ENCODE measurements at places on chromosomes 13 and 19.

DNA sequence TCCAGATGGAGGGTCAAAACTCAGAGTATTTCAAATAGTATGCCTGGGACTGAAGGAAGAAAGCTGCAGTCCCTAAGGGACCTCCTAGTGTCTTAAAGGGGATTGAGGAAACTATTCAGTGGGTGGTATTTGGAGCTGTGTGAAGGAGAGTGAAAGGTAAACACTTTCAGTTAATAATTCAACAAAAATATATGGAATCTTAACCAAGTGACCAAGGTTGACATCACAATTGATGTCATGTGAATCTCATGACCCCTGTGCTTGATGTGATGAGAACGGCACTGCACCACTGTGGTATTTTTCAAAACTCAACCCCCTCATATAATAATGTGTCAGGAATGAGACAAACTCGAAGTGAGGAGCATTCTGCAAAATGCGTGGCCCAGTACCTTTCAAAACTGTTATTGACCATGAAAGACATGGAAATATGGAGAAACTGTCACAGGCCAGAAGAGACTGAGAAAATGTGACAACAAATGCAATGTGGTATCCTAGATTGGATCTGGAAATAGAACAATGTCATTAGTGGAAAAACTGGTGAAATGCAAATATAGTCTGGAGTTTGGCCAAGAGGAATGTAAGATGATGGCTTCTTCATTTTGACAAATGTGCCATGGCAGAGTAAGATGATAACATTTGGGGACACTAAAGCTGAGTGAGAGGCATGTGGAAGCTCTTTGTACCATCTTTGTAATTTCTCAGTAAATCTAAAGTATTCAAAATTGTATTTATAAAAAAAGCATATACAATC is 553.9 kb downstream of the RFC3 start:
- DNase-seq: no peak

DNA sequence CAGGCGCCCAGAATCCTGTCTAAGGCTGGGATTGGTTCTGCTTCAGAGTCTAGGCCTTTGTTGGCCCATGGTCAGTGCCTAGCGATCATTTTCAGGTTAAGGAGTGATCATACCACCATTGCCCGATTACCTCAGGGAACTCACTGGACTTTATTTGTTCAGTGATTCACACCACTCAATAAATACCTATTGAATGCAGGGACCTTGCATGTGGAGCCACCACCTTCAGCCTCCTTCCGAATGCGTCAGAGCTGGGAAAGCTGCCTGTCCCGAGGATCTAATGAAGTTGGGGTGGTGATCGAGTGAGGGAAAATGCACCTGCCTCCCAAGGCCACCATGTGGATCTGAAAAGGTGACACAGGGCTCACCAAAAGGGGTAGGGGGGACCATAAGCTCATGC is 40.0 kb upstream of the POU2F2 start:
- DNase-seq: no peak

DNA sequence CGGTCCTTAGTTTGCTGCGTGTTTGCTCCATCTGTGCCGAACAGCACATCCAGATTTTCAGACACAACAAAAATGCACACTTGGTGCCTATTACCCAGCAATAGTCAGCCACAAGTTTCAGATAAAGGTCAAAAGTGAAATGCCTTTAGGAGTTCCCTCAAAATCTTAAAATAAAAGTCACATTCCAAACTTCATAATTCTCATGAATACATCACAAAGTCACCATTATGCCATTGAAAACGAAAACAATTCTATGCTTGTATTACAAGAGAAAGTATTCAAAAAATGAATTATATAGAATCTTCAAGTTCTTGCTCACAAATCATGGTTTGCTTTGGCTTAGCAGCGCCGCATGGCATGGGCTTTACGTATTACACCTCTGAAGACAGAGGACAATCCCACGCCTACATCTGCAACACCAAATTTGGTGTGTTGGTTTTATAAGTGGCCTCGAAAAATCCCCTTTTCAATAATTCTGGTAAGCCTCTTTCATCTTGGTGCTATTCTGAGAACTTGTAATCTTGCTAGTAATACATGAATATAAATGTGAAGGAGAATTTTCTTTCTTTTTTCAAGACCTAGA is 26.6 kb downstream of the COL4A1 start:
- DNase-seq: no peak

DNA sequence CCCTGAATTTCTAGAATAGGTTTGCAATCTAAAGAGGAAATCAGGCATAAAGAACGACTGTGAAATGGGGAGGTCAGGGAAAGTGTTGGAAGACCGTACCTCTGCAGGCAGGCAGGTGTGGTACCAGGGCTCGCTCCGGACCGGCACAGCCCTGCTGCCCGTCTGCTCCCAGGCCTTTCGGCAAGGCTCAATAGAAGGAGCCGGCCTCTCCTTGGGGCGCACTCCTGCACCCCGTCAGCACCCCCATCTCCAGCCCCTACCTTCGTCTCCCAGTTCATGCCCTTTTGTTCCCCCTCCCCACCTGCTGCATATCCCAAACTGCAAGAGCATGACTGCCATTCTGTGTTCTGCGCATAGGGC is 139.8 kb upstream of the SOX1 start:
- no peak for DNase-seq

GRCh38 chr19:58330458-58330857 is 3.7 kb downstream of the ZSCAN22 start:
- no peak for DNase-seq

GRCh38 chr13:42561752-42562467 is 12.0 kb upstream of the TNFSF11 start:
- DNase-seq: no peak

DNA sequence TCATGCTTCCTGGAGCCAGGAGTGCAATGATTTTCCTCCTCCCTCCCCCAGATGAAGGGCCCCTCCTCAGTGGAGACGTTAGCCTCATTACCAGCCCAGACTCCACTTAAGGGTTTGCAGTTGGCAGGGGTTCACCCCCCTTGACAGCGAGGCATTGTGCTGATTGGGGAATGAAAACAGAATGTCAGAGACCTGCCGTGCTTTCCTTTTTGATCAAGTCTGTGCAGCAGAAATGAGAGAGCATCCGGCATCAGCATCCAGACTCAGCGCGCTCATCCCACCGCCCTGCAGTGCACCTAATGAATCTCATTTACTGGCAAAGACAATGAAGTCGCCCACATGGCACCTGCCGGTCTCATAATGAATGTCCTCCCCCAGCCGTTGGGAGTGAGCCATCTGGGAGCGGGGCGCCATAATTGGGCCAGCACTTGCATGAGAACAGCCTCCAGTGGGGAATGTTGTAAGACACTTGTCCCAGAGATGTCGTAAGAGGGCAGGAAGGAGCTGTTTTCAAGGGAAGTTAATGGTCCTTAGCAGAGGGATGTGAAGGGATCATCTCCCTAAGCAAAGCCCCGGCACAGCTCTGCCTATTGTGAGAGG is 98.3 kb upstream of the UQCRFS1 start:
- DNase-seq: no peak

GRCh38 chr19:48271531-48272151 is 1.8 kb downstream of the ZNF114 start:
- no peak for DNase-seq

GRCh38 chr19:4338441-4339355 is at the start of gene STAP2:
STAP2 (minus strand) TSS chr19:4338827; CDS start chr19:4338753, 74 bp downstream.
- no peak for DNase-seq

DNA sequence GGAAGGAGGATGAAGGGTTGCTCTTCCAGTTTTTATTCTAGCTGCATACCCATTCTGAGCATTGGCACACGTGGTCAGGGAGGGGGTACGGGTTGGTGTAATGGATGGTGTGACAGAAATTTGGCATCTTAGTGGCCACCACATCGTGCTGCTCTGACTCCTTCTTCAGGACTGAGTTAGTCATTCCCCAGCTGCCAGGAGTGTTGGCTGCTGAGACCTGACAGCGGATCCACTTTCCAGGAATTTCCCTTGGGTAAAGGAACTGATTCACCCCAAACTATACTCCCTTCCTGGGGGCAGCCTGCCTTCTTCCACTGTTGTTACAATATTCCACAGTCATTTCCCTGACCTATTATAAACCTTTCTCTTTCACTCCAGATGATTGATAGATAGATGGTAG is 595.5 kb upstream of the KLHL1 start:
- DNase-seq: no peak

DNA sequence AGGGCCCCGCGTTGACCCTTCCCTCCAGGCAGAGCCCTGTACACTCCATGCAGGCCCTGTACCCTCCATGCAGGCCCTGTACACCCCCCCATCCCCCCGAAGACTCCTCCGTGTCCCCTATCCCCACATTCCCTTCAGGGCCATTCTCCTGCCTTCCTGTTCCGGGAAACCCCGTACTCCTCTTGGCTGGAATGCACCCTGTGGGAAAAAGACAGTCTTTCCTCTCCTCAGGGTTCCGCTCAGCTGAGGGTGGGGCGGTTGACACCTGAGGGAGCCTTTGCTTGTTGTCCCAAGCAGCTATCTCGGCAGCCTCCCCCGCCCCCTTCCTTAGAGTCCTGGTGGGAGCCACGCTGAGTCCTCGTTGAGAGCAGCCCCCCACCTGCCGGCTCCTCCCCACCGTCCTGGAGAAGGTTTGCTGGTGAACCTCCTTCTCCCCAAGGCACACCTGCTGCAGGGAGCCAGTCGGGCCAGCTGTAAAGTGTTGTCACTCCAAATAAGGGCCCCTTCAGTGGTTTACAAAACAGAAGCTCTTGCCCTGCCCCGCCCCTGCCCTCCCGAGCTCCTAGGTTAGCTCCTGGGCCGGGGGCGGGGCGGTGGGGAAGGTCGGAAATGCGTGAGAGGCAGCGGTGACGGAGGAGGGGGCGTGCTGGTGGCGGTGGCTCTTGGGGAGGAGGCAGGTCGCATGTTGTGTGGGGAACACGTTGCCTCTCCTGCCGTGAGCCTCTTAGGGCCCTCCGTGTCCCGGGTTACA is 1.5 kb downstream of the GNA11 start:
- no peak for DNase-seq

DNA sequence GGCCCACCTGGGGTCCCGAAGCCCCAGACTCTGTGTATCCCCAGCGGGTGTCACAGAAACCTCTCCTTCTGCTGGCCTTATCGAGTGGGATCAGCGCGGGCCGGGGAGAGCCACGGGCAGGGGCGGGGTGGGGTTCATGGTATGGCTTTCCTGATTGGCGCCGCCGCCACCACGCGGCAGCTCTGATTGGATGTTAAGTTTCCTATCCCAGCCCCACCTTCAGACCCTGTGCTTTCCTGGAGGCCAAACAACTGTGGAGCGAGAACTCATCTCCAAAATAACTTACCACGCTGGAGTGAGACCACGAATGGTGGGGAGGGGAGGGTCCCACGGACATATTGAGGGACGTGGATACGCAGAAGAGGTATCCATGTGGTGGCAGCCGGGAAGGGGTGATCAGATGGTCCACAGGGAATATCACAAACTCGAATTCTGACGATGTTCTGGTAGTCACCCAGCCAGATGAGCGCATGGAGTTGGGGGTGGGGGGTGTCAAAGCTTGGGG is 1.0 kb upstream of the ICAM5 start:
- no peak for DNase-seq

DNA sequence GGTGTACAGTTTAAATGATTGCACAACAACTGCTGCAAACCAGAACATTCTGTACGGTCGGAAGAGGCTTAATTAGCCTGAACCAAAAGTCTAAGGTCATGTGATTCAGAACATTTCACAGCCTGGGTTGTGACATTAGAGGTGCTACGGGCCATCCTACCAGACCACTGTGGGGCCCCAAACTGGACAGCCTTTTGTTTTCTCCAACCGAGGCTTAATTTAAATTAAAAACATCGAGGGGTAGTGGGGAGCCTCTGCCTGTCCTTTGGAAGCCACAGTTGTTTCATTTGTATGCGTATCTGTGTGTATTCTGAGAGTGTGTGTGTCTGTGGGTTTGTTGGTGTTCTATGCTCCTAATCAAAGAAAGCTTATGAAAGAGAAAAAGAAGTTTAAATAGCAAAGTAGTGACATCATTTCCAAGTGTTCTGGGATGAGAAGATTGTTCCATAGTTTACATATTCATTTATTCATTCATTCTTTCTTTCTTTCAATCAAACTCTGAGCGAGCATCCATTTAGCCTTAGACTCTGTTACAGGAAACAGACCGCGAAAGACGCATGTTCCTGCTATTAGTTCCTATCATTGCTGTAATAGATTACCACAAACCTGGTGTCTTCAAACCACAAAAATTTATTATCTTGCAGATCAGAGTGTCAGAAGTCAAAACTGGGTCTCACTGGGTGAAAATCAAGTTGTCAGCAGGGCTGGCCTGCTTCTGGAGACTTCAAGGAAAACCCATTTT is 444.8 kb downstream of the FOXO1 start:
- no peak for DNase-seq

DNA sequence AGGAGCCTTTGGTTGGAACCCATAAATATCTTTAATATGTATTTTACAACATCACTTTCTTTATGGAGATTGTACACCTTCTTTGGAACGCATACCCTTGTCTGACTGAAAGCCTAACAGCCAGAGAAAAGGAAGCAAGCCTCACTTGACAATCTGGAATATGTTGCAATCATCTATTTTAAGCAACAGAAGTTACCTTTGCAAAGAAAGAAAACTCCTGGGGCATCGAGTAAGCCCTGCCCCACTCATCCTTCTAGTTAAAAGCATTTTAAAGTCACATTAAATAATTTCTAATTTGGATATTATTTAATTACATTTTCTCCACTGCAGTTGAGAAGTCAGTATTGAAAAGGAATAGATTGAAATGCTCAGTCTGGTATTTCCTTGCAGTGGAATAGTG is 542.7 kb downstream of the MYO16 start:
- no peak for DNase-seq

DNA sequence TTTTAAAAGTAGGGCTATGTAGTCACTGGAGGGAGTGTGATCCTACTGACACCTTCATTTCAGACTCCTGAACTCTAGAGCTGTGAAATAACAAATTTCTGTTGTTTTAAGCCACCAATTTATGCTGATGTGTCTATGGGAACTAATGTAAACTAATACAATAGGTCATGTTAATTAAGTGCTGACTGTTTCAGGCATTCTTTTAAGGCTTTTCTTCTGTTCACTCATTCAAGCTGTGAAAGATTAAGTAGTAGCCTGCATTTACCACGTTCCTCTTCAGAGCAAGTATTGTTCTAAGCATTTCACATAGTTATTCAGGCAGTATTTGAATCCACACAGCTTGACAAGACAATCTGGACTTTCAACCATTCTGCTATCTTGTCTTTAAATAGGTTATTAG is 1135.0 kb downstream of the SLITRK1 start:
- DNase-seq: no peak

DNA sequence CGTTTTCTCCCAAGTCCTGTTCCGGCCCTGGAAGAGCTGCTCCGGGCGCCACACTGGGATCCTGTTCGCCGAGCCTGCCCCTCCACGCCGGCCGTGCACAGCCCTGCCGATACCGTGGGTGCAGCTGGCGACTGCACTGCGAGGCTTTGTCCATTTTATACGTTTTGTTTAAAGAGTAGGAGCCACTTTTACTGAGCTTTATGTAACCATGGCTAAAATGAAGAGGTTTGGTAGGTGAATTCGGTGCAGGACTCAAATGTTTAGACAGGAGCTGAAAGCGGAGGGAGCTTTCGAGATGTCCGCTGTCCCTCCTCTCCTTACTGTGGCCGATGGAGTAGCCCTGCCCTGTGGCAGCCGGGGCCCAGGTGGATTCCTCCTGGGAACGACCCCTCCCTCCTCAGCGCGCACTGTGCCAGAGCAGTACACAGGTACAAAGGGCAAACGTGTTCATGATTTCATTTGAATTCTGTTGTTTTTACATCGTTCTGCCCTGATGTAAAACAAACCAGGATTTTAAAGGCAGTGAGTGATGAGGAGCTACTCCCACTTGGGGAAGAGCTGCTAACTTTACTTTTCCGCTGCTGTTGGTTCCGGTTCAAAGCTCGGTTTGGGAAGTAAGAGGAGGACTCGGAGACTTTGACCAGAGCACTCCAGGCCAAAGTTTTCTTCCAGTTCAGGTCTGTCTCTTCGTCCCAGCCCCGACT is 1.7 kb downstream of the COL4A2 start:
- no peak for DNase-seq

GRCh38 chr13:113860665-113861432 is 3.0 kb downstream of the GAS6 start:
- DNase-seq: no peak

Data from stimulated activated effector memory CD8-positive, alpha-beta T cell treated with anti-CD3 and anti-CD28 coated beads, Interleukin-12 subunit alpha, Interleukin-12 subunit beta, amount 100 ng/mL, for 72 hours (primary cell).